ENCODE measurements at places on chromosomes 11 and 22.

DNA sequence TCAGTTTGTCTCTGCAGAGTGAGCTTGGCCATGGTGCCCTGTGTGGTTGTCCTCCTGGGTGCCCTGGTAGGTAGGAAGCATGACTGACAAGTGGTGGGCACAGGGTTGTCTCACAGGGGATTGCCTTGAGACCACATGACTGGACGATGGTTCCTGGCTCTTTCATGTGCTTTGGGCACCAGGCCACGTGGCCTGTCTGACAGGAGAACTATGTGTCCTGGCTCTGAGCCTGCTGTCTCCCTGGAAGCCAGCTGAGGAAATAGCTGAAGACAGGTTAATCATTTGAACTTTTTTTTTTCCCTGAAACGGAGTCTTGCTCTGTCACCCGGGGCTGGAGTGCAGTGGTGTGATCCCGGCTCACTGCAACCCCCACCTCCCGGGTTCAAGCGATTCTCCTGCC lies 93.2 kb downstream of the LDLRAD3 start:
- no peak for DNase-seq

DNA sequence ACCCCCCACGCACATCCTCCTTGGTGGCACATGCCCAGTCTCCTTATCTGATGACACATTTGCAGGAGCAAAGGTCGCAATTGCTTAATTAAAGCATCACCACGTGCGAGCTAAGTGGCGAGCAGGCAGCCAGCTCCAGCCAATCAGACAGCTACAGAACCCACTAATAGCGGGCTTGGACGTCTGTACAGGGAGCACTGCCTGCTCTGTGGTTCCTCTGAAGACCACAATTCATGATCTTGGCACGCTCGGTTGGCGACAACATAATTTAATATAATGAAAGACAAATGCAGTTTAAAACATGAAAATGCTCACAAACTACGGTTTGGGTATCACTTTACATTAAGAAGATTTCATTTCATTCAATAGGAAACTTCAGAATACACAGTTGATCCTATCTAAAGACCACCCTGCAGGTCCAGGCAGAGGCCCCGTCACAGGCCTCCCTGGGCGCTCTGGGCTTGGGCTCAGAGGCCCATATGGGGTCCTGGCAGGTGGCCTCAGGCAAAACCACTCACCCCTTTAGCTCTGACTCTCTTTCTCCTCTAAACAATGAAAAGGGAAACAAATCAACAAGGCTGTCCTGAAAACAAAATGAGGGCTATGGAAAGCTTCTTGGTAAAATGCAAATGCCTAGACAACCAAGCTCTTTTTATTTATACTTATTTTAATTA lies 10.4 kb downstream of the PACSIN2 start:
- DNase-seq, result no peak

GRCh38 chr11:34313099-34313517 lies 44.7 kb downstream of the ABTB2 start:
- DNase-seq, result no peak

DNA sequence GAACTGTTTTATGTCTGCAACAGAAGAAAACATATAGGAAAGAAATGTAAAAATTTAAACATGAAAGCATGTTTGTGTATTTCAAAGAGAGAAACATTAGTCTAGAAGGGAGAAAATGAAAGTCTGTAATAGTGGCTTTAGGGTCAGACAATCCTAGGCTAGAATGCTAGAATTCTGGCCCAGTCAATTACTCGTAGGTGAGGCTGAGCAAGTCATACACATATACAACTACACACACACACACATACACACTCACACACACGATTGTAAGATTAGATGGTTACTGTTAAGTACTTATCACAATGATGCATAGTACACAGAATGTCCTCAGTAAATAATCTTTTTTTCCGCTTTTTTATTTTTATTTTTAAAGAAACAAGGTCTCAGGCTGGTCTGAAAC lies 37.7 kb upstream of the PCF11 start:
- no peak for DNase-seq

- DNase-seq, result no peak
Measured at GRCh38 chr11:3929232-3929631, 73.8 kb downstream of the STIM1 start.

DNA sequence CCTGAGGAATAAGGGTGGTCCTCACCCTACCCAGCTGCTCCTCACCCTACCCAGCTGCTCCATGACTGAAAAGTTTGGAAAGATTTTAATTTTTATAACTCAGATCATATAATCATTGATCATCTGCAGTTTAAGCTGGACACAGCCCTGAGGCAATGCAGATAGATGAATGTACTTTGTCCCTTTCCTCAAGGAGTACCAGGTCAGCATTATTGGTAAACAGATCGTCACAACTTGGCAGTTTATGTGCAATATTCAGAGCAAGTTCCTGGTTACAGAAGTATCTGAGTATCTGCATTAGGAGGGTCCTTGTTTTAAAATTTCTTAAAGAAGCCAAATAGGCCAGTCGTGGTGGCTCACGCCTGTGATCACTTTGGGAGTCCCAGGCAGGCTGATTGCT lies 3.6 kb downstream of the TNRC6B start:
- DNase-seq, result no peak

- no peak for DNase-seq
Measured at GRCh38 chr11:83693306-83693992, 407.3 kb upstream of the CCDC90B start.

DNA sequence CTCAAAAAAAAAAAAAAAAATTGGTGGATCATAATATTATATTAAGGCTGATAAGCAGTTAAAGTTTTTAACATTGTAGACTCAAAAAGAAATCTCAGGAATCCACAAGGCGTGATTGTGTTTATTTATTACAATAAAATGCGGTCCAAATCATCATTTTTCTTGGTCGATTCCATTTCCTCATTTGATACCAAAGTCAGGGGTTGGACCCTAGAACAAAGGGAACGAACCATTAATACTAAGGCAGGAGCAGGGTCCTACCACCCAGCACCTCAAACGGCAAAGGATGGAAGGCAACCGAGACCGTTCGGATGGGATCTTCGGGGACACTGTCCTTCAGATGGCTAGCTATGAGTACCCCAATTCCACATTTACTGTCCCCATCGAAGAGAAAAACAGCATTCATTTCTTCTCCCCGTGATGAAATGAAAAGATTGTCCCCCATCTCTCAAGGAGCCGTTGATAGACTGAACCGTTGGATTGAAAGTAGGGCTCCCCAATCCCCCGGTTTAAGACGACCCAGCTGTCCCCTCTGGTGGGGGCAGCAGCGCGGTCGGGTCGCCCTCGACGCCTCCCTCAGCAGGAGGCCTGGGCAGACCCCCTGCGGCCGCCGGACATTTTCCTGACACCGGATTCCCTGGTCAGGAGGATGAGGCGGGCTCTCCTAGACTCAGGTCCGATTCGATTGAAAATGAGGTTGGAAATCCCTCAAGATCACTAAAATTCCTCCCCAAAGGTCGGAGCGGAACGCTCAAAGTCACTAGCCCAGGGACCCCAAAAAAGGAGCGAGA lies 607 bp downstream of the DMC1 start:
- DNase-seq, result no peak
